ENCODE measurements at places on chromosomes 7 and 10.

GRCh38 chr7:41822259-41822817, 119.4 kb upstream of the INHBA start:
- DNase-seq: no peak

DNA sequence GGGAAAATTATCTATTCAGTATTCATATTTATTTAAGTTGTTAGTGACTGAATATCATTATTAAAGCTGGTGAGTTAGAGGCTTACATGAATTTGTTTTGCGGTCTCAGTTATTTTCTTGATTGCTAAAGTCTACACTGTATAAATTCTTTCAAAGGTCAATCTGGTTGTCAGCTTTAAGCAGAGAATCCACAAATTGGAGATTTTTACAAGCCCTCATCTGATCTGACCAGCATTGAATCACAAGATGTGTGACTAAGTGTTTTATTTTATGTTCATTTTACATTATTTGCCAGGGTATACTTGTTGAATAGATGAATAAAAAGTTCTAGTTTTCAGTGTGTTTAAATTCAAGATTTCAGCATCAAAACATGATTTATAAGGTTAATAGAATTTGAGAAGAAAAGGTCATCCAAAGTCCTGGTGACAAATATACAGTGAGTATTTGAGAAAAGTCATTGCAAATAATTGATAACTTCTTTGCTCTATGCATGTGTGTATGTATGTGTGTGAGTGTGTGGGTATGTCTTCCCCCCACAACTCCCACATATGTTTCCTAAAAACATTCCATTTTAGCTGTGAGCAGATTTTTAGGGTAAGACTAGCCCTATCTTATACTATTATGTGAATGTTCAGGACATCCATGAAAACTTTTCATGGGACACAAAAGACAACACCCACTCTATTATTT, 4.4 kb downstream of the SEMA3A start:
- no peak for DNase-seq

- no peak for DNase-seq
These were observed 16.2 kb downstream of the PLXNA4 start for GRCh38 chr7:132560105-132560504.

DNA sequence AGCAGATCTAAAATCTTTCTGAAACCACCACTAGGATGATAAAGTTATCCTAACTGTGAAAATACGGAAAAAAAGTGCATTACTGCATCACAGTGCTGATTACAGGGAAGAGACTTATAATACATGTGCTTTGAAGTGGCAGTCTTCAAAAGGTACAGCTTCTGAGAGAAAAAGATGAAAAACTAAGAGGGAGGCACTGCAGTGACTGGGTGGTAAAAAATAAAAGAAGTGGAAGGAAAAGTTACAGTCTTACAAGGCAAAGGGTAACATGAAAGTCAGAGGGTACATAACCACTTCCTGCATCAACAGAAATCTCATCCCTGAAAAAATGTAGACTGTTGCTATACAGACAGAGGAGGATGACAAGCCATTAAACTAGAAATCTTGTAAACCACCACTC, 465.3 kb downstream of the ACTR3B start:
- DNase-seq: no peak

DNA sequence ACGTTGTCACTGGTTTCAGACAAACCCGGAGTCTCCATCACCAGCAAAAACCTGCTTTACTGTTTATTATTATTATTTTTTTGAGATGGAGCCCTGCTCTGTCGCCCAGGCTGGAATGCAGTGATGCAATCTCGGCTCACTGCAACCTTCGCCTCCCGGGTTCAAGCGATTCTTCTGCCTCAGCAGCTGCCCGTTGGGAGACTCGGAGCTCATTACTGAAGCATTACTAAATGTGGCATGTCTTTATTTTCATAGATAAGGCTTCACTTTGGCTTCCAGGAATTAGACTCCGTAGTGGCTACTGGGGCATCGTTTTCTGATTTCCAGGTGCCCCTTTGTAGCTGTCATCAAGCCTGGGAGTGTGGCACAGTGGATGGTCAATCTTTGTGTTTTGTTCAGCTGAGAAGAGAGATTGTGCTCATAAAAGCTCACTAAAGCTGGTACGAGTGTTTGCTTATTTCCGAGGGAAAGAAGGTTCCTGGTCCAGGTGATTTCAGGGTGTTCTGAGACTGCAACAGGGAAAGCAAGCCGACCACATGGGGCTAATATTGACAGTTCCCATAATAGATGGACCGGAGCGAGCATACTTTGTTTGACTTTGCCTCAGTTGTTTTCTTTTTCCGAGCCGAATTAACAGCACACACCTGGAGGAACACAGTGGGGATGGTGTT, 163.1 kb downstream of the CAMK1D start:
- no peak for DNase-seq

DNA sequence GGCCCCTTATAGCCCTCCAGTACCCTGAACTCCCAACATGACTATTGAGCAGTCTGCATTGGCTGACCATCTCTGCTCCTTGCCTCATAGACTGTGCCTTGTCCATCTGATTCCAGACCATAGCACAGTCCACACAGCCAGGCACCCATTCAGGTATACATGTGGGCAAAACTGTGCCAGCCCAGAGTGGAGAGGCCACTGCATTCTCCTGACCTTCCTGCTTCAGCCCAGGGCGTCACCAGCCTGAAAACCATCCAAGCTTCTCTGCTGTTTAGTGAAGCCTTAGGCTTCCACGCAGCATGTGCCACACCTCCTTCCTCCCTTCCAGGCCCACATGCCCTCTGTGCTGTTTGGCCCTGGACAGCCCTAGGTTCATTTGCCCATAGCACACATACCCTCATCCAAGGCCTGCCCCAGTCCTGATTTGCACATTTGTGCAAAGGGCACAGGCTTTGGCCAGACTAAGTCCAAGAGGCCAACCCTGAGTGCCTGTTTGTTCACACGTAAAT, 10.5 kb downstream of the DDX56 start:
- no peak for DNase-seq

GRCh38 chr10:8350250-8350967, 295.9 kb downstream of the GATA3 start:
- no peak for DNase-seq

- no peak for DNase-seq
These were observed 103.6 kb downstream of the HGF start for GRCh38 chr7:81666209-81666608.

DNA sequence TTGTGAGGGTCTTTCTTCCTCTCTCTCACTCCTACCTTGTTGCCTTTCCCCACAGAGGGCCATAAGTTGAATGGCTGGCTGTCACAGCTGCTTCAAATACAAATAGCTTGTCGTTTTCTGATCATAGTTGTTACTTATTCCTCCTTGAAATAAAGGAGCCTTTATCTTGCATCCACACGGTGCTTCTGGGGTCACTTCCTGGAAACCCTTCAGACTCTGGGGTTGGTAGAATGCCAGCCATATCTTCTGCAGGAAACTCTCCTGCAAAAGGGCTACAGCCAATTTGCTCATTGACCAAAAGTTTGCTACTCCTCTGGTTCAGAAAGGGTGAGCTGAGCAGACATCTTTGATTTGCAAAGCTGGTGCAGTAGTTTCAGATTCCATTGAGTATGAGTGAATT, 70.4 kb downstream of the FAM185A start:
- DNase-seq: no peak

- DNase-seq: no peak
These were observed 827 bp upstream of the FASTK start for GRCh38 chr7:151081170-151082101.

DNA sequence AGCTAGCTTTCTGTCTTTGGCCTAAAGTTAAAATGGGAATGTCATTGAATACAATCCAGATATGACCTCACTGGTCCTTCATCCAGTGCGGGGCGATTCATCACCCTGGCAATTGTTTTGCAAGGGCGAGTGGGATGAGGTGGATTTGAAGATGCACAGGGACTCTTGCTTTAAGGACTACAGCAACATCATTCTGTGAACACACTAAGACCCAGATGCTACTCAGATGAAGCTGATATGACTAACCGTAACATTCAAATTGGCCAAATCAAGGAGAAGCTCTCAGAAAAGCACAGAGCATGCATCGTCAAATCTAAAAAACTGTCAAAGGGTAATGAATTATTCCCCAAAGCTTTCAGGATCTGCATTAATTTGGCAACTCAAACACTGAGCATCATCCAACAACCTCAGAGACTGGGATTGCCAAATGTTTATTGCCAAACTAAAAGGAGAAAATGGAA, 12.8 kb downstream of the CPA1 start:
- DNase-seq: no peak

DNA sequence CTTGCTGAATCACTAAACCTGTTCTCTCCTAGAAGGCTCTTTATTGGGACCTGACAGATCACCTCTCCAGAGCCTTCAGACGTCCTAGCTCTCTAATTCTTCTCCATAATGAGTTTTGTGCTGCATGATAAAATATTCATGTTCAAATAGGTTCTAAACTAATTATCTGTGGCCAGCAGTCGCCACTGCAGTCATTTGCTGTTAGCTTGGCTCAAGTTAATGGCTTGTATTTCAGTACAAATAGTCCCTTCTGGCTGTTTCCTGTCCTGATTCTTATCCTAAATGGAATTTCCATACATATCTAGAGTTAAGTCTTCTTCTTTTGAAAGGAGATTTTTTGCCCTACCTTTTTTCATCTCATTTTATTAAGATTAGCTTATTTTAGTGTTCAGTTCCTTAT, 303.2 kb downstream of the EXOC4 start:
- DNase-seq: no peak

DNA sequence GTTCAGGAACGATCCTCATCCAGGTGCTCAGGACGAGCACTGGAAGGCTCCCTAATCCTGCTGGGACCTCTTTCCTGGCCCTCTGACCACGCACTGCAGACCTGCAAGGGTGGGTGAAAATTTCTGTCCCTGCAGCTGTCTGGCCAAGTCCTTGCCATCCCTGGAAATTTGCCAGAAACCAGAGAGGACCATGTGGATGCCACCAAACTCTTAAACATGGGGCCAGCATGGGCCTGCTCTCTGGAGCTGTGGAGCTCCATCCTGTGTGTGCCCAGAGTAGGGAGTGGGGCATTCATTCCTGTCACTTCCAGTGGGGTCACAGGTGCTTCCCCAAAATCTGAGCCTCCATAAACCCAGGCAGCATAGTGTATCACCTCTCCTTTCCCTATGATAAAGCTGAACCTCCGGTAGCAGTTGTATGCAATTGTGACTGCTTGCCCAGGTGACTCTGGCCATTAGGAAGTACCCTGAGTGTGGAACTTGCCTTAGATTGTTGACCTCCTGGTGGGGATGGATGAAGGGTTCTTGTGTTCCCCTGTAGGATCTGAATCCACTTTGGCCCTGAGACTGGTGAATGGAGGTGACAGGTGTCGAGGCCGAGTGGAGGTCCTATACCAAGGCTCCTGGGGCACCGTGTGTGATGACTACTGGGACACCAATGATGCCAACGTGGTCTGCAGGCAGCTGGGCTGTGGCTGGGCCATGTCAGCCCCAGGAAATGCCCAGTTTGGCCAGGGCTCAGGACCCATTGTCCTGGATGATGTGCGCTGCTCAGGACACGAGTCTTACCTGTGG, 57.1 kb downstream of the DMBT1 start:
- DNase-seq: no peak

DNA sequence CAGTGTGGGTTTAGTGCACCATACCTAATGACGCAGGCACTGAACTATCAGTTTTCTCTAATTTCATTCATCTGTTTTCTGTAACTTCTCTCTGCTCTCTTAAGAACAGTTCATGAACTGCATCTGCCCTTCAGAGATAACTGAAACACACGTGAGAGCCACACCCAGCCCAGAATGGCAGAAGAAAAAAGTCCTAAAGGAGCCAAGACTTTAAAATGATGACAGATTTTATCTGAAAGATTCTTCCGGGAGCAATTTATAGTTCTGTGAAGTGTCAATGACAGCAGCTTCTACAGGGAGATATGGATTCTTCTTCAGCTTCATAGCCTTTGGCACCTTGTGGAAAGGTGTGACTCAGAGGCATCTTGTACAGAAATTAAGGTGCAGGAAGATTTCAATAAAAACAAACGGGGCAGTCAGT, 211.5 kb upstream of the SLC26A5 start:
- DNase-seq: no peak

- DNase-seq: no peak
These were observed 200.5 kb downstream of the MAD1L1 start for GRCh38 chr7:2032030-2032875.

- no peak for DNase-seq
These were observed 237.8 kb downstream of the KIAA1217 start for GRCh38 chr10:24446739-24447138.

DNA sequence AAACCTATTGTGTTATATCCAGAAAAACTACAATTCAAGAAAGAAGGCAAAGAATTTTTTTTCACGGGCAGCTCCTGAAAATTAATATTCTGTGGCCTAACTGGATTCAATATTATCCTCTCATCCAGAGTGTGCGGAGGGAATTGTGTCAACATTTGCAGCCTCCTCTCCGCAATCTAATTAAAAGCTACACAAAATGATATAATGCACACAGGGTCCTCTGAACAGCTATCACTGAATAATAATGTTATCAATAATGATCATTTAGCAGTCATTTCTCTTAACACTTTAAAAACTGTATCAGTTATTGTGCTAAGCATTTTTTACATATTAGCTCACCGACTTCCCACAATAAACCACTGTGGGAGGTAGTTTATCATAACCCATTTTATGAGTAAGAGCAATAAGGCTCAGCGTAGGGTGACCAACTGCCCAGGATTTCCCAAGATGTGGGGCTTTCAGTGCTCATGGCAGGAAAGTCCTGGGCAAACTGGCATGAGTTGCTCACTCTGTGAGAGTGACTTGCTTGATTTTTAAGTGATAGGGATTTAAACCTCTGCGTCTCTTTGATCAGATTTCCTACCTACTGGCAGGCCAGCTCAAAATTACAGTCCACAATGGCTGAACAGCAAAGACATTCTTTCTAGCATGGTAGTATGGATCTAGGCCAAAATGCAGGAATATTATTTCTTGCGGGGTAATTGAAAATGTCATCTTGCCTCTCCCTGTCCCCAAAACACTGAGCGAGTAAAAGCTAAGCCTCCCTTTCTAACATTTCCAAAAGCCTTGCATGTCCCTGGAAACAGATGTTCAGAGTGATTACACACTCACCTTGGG, 65.7 kb downstream of the AOAH start:
- DNase-seq: no peak

DNA sequence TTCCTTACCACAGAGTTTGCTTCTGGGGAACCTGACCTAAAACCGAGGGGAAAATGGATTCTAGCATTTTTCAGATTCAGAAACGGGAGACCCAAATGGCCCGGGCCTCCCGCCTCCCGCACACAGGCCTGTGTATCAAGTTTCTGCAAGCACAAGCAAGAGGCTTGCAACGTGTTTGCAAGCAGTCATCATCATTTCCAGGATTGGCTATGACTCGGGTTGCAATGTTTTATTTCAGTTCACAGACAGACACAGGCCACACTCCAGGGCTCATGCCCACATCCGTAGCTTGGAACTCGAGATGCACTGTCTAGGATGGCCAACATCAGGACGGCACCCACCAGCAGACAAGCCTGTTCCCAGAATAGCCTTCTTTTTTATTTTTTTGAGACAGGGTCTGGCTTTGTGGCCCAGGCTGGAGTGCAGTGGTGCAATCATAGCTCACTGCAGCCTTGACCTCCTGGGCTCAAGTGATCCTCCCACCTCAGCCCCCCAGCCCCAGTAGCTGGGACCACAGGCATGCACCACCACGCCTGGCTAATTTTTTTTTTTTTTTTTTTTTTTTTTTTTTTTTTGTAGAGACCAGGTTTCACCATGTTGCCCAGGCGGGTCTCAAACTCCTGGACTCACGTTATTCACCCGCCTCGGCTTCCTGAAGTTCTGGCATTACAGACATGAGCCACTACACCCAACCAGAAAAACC, 68.1 kb upstream of the FOXK1 start:
- no peak for DNase-seq

Data from stimulated activated CD4-positive, alpha-beta T cell treated with anti-CD3 and anti-CD28 coated beads, Interleukin-2, amount 100 ng/mL, for 24 hours (primary cell).